ENCODE measurements at places on chromosomes 13 and 19.

DNA sequence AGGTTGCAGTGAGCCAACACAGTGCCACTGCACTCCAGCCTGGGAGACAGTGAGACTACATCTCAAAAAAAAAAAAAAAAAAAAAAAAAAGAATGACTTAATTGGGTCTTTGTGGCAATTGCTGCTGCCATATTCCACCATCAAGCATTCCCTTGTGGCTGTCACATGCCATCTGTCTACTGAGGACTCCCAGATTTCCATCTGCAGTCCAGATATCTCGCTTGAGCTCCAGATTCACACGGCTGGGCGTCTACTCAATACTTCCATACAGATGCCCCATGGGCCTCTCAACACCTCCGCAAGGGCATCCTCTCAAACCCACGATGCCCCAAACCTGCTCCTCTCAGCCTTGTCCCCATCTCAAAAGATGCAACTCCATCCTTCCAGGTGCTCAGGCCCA is 12.9 kb downstream of the TMEM143 start:
- DNase-seq = no peak

DNA sequence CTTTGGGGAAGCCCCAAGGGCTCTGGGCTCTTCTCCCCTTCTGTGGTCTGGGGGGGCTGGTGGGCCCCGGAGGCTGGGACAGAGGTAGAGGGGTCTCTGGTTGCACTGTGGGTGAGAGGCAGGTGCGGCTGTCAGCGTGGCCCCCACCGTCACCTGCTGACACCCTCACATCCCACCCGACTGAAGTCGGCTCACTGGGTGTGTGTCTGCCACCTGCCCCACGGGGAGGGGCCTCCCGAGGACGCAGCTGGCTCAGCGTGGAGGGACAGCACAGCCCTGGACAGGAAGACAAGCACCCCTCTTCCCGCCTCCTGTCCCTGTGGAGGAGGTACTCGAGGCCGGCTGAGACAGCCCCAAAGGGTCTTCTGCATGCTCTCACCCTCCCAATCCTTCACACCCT is 2.2 kb upstream of the TMEM86B start:
- DNase-seq = no peak

DNA sequence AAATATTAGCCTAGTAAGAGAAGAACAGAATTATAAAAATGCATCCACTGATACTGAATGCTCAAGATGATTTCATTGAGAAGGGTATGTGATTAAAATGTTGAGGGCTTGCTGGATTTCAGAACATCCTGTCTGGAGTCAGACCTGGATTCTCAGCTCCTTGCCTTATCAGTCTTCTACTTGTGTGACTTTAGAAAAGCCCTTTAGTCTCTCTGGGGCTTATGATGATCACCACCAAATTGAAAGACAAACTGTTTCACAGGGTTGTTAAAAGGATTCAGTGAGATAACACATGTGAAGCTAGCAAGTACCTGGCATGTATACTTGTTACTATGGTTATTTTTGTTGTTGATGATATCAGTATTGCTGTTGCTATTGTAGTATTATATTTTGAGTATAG is 118.4 kb downstream of the GPC6 start:
- no peak for DNase-seq

DNA sequence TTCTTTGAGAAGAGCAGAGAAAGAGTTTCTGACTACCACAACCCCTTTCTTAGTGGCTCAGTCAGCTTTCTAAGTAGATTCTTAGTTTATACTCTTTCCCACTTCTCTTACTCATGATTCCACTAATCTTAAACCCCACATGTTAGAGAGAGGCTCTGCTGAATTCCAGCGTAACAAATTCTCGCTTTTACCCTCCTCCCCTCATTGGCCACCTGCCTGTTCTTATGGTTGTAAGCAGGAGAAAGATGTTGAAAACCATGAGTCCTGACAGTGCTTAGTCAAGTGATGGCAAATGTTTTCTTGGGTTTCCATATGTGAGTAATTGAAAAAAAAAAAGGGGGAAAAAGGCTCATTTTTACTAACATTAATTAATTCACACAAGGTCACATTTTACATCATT is 125.9 kb downstream of the ZDHHC20 start:
- DNase-seq = no peak

GRCh38 chr13:79710376-79710775 is 229.4 kb downstream of the NDFIP2 start:
- DNase-seq = peak; percentile 21

DNA sequence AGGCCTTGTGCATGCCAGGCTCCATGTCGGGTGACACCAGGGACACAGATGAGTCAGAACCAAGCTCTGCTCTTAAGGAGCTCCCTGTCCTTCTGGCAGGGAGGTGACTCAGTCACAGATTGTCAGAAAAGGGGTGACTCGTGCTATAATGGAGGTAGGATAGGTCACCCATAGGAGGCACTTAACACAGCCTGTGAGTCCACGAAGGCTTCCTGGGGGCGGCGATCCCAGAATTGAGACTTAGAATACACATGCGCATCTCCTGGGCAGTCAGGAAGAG is 19.6 kb downstream of the FUZ start:
- DNase-seq = peak; percentile 79

- DNase-seq = no peak
Observed at GRCh38 chr13:112254900-112255299, 121.3 kb upstream of the SPACA7 start.

DNA sequence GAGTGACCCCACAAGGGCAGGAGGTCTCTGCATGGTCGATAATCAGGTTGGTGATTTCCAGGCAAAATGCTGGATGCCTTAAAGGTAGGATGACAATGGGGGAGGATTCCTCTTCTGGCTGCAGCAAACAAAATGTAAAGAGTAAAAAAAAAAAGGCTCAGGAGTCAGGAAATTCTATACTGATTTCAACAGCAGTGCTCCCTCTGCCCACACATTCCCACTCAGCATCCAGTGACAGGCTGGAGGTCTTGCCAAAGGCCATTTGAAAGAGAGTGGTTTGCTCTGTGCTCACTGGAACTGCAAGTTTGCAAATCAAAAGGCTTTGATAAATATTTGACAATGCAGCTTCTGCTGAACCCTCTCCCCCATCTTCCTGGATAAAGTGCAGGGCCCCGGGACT is 135.4 kb downstream of the TNFRSF19 start:
- no peak for DNase-seq

DNA sequence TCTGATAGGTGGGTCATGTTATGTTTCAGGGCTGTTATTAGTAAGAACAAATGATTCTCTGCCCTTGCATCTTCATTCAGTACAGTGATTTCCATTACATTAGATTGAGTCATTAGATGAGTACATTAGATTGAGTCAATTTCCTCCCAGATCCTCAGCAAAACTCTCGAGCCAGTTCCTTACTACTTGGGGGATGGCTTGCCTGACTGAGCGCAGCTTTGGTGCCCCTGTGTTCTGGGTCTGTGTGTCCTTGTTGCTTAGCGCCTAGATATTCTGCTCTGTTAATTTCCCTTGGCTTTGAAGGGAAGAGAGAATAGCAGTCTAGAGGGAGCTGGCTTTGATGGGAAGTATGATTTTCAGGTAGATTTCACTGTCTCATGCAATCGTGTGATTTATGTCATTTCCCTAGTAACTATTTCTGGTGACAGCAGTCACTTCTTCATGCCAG is 19.1 kb upstream of the SCEL start:
- DNase-seq = peak; percentile 55

- no peak for DNase-seq
Observed at GRCh38 chr19:40149501-40149900, 41.7 kb upstream of the MAP3K10 start.

DNA sequence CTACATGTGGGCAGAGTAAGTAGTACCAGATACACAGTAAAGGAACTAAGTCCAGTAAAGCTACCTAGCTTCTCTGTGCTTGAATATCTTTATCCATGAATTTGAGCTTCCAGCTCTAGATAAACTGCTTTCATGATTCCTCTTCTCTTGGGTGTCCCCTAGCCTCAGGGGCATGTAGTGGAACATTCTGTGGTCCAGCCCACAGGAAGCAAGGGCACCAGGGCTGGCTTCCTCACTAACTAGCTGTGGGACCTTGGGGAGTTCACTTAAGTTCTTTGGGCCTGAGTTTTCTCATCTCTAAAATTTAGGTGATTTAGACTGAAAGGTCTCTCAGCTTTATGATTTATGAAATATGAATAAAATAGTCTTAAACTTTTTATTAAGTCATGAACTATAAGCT is 185.7 kb downstream of the KATNAL1 start:
- no peak for DNase-seq

- DNase-seq = peak; percentile 51
Observed at GRCh38 chr13:43159026-43159461, 135.7 kb downstream of the DNAJC15 start.

- no peak for DNase-seq
Observed at GRCh38 chr13:105059786-105060185, 1475.7 kb downstream of the EFNB2 start.

DNA sequence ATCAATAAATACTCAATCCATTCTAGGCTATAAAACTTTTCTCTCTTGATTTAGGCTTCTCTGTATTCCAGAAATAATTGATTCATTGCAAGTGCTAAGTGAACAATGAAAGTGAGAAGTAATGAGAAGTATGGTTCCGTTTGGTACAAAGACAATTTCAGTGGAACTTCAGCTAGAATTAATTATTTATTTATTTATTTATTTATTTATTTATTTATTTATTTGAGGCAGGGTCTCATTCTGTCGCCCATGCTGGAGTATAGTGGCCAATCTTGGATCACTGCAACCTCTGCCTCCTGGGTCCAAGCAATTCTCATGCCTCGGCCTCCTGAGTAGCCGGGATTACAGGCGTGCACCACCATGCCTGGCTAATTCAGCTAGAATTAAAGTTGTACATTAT is 262.1 kb downstream of the B3GLCT start:
- no peak for DNase-seq

DNA sequence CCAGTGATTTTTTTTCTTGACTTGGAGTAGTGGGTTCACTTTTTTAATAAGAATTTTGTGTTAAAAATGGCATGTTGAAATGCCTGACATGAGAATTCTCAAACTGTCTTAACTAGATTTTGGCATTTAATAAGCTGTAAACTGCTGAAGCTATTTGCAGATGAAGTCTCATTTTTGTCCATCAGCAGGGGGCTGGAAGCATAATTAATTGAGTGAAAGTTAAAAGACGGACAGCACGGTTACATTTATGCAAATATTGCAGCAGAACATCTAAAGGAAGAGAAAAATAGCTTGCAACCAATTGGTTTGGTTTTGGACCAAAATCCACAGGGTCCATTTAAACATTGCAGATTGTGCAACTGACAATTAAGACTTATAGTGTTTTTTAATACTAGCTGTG is 837.3 kb upstream of the KLHL1 start:
- DNase-seq = no peak

DNA sequence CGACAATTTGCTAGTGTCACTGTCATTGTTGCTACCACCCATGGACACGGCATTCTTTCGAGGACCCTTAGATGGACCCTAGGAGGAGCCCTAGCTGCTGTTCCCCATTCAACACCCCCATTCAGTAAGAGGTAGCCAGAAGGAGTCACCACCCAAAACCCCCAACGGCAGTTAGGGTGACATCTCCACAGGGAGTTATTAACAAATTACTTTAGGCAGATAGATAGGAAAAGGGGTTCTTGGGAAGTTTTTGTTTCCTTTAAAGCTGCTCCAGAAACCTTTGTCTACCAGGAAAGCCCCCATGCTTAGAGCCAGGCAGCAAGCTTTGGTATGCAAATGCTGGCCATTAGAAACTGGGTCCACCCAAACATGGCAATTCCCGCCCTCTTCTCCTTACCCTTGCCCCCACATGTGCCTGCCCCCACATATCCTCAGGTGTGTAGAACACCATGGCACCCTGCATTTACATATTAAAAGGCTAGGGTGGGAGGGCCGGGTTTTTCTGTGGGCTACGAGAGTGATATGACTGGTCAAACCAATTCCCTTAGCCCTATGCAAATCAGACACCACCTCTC is 190.9 kb downstream of the SLITRK6 start:
- no peak for DNase-seq

GRCh38 chr19:15456871-15457700 is 7.3 kb downstream of the RASAL3 start:
- DNase-seq = no peak
